ENCODE measurements at places on chromosomes 4 and X.
A peak's percentile ranks its signal among the peaks of the same experiment; 100 is the strongest.

DNA sequence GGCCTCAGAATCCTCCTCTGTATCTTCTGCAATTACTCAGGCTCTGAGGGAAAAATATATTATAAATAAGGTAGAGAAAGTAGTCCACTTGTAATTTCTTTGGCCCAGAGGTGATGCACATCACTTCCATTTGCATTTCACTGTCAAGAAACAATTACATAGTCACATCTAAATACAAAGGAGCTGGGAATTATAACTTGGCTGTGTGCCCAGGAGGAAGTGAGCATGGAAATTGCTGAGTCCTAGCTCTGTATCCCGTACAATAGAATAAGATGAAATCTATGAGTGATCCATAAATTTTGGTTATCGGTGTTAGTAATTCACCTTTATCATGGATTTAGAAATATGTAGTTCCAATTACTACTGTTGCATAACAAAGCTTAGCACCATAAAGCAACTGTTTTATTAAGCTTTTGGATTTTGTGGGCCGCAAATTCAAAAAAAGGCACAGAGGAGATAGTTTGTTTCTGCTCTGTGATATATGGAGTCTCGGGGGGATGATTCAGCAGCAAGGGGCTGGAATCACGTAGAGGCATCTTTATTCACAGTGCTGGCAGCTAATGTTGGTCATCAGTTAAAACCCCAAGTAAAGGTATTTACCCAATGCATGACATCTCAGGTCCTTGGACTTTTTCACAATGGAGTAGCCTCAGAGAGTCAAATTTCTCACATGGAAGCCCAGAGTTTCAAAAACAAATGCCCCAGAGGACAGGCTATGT is 241.4 kb upstream of the GALNT7 start:
- DNase-seq, result no peak

DNA sequence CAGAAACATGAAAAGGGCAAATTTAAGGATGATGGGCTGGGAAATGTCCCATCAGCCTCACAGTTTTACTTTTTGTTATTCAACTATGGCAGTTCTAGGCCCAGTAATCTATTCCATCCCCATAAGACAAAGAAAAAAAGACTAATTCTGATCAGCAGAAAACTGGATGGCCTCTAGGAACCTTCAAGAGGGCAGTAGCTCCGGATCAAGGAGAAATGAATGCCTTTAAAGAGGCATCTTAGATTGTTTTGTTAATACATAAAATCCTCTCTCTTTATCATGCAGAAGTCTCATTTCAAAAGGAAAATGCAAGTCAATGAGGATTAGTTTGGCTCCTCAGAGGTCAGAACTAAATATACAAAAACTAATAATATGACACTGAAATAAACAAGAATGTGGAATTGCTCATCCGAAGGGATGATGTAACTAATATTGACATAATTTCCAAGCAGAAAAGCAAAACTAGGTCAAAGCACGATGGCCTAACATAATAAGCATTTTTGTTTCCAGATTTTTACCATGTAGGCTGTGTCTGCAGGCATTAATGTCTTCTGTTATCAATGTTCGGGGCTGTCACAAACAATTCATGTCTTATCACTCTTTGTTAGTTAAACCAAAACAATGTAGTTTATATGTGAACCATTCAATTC is 8.8 kb downstream of the MID1 start:
- DNase-seq, result no peak

DNA sequence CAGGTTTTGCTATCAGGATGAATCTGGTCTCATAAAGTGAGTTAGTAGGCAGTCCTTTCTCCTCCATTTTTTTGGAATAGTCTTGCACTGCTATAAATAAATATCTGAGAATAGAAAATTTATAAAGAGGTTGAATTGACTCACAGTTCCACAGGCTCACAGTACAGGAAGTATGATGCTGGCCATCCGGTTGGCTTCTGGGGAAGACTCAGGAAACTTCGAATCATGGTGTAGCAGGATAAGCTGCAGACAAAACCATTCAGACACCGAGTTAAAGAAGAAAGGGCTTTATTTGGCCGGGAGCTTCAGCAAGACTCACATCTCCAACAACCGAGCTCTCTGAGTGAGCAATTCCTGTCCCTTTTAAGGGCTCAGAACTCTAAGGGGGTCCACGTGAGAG is 348.2 kb downstream of the KCTD8 start:
- no peak for DNase-seq

DNA sequence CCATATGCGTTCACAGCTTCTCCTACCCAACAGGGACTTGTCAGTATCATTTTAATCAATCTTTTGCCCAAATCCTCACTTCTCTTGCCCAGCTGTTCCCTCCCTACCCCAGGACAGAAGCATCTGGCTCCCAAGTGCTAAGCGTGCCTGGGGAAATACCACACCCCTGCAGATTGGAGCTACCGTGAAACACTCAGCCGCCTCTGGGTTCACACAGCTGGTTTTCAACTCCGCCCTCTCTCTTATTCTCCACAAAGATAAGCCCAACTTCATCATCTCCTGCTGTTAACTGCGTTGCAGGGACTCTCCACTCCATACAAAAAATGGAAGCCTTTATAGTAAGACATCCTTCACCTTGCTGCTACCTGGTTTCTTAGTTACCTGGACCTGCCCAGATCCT is 147.3 kb upstream of the FTHL17 start:
- DNase-seq, result no peak

DNA sequence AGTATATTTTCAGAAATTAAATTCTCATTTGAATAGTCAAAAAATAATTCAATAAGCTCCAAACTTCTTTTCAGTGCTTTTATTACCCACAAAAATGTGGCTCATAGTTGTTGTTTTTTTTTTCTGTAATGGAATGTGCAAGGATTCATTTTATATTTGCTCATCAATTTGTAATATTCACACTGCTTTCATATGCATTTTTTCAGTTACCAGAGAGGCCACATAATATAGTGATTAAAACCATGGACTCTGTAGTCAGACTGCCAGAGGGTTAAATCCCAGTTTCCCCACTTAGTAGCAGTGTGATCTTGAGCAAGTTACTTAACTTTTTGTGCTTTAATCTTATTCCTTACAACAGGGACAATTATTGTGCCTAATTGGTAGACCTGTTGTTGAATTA is 64.5 kb downstream of the FAM9B start:
- DNase-seq, result no peak

GRCh38 chr4:98289375-98289774 is 28.2 kb downstream of the RAP1GDS1 start:
- DNase-seq, result peak; percentile 12

GRCh38 chrX:121456315-121456714 is 408.9 kb downstream of the GLUD2 start:
- no peak for DNase-seq

DNA sequence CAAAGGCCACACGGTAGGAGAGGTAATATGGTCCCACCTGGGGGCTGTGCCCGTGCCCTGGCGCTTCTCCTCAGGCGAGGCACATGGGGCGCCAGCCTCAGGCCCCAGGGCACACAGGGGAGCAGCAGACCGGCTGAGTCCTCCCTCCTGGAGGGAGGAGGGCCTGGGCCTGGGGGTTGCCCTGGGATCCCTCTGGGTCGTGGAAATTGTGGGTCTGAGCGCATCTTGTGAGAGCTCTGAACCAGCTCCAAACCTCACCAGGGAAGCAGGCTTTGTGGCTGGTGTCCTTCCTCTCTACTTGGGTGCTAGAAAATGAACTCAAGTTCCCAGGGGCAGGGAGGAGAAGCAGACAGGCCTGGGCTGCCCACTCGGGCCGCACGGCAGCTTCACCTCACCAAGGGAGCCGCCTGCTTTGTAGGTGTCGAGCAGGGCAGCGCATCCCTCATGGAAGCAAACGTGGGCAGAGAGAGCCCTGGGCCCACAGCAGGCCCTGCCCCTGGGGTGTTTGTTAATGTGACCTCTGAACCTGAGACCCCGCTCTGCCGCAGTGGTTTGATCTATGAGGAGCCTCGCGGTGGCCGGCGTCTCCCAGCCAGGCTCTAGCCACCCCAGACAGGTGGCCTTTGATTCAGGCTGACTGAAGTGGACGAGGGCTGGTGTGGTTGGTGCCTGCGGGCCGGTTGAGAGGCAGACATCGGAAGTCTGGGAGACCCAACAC is 10.8 kb downstream of the HTRA3 start:
- no peak for DNase-seq

GRCh38 chr4:183832776-183833450 is 72.2 kb upstream of the STOX2 start:
- peak; percentile 71 for DNase-seq

- no peak for DNase-seq
Observed at GRCh38 chr4:89590128-89590527, 246.8 kb downstream of the SNCA start.

DNA sequence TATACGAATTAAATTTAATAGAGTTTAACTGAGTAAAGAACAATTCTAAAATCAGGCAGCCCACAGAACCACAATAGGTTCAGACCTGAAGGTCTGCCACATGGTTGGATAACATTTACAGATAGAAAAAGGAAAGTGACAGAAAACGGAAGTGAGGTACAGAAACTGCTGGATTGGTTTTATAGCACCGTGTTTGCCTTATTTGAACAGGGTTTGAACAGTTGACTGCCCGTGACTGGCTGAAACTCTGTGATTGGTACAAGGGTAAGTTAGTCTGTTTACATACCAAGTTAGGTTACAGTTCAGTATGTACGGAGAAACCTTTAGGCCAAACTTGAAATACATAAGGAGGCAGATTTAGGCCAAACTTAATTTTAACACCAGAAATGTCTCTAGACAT is 64.1 kb upstream of the ATXN3L start:
- no peak for DNase-seq

DNA sequence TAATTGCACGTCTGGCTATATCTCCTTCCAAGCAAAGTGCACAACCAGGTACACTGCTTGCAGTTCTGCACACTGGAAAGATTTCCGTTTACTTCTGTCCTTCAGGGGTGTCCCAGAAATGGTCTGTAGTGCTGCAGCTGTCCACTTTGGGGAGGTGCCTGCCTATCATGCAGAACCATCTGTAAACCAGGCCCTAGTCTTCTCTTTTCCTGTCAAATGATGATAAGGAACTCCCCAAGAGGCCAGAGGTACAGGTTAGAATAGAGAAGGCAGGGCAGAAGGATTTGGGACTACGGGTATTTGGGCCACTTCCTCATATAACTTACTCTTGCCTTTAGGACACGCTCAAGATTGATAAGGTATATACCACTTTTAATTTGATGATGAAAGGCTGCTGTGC is 746.9 kb downstream of the FAT4 start:
- no peak for DNase-seq

- DNase-seq, result no peak
Observed at GRCh38 chr4:89173336-89174090, 62.2 kb downstream of the TIGD2 start.

DNA sequence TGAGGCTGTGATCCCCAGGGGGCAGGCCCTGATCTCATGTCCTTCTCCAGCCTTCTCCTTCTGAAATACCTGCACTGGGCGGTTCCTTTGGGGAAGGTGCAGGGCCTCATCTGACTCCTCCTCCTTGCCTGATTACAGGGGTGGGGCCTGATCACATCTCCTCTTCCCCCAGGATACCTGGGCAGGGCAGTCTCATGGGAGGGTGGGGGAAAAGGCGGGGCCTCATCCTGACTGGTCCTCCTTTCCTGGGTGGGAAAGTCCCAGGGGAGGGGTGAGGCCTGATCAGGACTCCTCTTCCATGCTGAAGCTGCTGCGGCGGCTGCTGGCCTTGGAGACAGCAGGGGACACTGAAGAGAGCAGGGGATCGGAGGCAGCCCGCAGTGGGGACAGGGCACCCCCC is 13.3 kb downstream of the TFE3 start:
- no peak for DNase-seq

GRCh38 chr4:39931441-39931901 is 46.2 kb downstream of the PDS5A start:
- DNase-seq, result no peak

DNA sequence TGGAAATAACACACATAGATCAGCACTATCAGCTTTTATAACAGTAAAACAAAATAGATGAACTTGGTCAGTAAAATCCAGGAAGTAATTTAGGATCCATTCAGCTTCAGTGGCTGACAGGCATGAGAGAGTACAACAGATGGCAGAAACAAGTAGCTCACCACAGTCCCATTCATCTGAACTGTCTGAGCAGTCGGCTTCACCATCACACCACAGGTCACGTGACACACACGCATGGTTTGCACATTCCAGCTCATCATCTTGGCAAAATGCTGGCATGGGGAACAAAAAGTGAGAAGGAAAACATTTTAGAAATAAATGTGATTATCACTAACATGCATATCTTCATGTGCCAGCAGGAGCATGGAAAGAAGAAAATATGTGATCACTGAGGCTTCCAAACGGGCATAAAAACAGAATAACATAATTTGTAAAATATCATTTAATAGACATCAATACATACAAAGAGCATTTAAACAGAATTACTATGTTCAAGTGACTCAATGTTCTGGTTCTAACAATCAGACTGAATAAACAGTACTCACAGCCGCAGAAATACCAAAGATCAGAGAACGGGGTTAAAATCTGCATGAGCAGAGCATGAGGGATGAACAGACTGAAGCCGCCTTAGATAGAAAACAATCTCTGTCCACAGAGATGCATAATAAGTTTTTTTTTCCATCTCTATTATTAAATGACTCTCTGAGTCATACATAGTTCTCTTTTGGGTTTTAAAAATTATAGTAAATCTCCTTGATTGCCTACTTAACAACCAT is 158.1 kb downstream of the ATP10D start:
- no peak for DNase-seq

GRCh38 chr4:3836756-3837601 is 70.8 kb downstream of the ADRA2C start:
- DNase-seq, result peak; percentile 1

GRCh38 chr4:107890779-107891178 is 40.6 kb upstream of the CYP2U1 start:
- DNase-seq, result no peak

DNA sequence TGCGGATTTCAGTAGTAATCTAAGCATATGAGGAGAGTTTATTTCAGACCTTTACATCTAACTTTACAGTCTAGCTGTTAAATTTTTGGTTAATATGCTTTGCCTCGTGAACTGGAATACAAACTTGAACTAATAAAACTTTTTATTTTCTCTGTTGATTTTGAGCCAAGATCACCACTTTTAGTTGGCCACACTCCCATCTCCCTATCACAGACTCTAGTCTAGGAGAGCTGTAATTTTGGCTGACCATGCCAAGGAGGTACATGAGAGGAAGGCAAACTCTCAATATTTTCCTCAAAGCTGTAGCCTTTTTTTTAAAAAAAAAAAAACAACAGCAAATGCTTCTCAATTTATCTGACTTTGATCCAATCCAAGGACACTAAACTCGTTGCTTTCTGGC is 597.5 kb upstream of the PCDH7 start:
- DNase-seq, result no peak
